Glutamatergic neuron (in vitro differentiated cells): ENCODE measurements at places on chromosomes 4 and X. TPM values are rescaled to one million over a fixed set of nuclear protein-coding genes. Genes with fewer than 3 reads are reported as not detected.

Gene MAP3K15
- 0.37 TPM for total RNA-seq

Gene PLS3
- 17.8 TPM for total RNA-seq

DNA sequence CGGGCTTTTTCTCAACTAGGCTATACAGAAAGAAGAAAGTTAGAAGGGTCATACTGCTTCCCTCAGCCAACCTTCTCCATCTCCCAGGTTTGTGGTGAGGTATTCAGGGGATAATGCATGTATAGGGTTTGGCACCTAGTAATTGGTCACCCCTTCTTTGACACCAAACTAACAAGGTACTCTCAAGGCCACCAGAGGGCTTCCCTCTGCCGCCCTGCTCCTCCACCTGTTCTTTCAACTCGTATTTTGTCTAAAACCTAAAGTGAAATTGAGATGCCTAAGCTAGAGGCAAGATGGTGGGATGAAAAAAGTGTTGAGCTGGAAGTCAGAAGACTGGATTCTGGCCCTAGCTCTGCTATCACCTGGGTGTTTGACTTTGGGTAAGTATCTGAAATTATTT lies 22.0 kb downstream of the CT47C1 start:
- no peaks in the 10 kb centered on the region for H3K4me1 ChIP-seq
- no peak for DNase-seq
- no peak overlapping the region for H3K27ac ChIP-seq
- H3K36me3 ChIP-seq, result no peaks in the 10 kb centered on the region

DNA sequence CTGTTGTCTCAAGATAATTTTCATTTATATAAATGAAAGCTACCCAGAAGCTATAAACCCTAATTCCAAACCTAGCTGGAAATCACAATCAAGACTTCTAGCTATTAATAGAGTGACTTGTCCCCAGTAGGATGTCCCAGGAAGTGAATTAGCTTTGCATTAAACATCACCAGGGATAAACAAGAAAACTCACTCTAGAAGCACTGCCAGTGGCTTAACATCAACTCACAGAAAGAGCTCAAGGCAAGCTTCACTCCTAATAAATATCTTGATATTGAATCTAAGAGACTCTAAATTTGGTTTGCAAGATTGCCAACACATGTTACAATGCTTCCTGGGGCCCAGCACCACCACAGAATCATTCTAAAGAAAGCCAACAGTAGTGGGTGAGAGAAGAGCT lies 468.7 kb upstream of the FAM241A start:
- no peaks in the 10 kb centered on the region for H3K27me3 ChIP-seq
- H3K36me3 ChIP-seq, result no peaks in the 10 kb centered on the region
- H3K4me3 ChIP-seq, result no peak overlapping the region
- no peaks in the 10 kb centered on the region for H3K4me1 ChIP-seq

DNA sequence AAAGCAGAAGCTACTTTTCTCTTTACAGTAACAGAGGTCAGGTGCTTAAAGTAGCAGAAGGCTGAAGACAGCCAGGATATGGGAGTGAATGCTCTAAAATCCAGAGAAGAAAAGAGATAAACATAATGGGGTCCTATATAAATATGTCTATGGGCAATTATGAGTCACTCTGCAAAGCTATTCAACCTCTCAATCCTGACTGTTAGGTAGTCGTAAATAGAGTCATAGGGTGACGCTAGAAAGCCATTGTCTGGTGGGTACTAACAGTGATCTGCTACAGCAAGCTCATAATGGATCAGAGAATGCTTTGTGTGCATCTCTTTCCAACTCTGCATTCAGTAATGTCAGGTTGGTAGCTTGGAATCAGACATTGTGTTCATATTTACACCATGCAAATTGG lies 53.5 kb upstream of the PDE5A start:
- DNase-seq, result no peak
- H3K4me3 ChIP-seq, result no peak overlapping the region
- no peaks in the 10 kb centered on the region for H3K36me3 ChIP-seq
- H3K27me3 ChIP-seq, result no peaks in the 10 kb centered on the region

DNA sequence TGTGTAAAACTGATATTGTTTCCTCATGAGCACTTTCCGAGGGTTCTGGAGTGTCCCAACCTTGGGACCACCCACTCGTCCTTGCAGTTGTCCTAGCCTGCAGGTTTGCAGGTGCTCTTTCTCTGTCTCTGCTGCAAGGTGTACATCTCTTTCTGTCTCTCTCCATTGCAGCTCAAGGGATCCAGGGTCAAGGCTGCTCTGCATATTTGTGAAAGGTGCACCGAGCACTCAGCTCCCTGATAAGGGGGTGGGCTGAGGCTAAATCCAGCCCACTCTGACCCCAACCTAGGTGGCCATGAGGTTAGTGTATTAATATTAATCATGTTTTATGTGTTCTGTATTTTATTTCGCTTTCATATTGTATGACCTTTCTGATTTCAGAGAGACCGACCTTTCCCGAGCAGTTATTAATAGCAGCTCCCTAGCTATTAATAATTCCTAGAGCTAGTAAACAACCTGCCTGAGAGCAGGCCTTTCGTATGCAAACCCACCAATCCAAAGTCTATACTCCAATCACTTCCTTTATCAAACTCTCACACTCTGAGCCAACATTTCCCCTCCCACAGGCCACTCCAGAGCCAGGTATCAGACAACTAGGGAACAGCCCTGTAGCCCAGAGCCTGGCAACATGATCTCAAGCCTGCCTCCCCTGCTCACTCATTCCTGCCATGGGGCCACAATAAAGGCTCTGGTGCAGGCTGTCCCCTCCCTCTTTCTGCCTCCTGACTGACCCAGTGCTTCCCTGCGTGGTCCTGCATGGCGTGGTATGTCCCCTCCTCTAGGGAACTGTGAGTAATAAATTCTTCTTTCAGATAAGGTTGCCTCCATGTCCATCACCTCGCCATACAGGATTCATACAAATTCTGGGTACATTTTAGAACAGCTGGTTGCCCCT lies 73.9 kb downstream of the SLC2A9 start:
- H3K27me3 ChIP-seq, result peaks cover 2% of the 10 kb centered on the region
- no peak overlapping the region for H3K4me3 ChIP-seq
- no peak overlapping the region for H3K27ac ChIP-seq

DNA sequence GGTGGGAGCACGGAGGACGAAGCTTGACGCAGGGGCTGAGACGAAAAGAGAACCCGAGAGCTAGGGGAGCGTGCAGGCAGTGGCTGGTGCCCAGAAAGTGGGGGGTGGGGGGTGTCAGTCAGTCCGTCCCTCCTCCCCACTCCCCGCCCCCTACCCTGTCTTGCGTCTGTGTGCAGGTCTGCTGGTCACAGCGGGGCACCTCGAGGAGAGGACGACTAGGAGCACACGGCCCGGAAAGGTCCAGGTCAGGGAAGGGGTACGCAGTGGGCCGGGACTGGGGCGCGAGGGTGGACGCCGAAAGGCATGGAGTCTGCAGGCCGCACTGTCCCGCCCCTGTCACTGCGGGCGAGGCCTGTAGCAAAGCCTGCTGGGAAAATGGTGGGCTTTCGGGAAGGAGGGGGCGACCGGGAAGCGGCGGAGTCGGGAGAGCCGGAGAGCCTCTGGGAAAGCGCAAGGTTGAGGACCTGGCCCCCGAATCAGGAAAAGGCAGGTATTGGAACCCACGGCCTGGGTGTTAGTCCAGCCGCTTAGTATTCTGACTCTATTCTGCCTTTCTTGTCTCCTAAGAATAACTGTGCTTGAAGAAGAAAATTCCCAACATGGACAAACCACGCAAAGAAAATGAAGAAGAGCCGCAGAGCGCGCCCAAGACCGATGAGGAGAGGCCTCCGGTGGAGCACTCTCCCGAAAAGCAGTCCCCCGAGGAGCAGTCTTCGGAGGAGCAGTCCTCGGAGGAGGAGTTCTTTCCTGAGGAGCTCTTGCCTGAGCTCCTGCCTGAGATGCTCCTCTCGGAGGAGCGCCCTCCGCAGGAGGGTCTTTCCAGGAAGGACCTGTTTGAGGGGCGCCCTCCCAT lies 769 bp downstream of the TCEAL1 start:
- H3K36me3 ChIP-seq, result no peaks in the 10 kb centered on the region
- peak; percentile 75 for DNase-seq
- H3K4me1 ChIP-seq, result peaks cover 4% of the 10 kb centered on the region
- H3K27me3 ChIP-seq, result peaks cover 6% of the 10 kb centered on the region
- H3K4me3 ChIP-seq, result peak overlapping the region; percentile 90

- no peaks in the 10 kb centered on the region for H3K27me3 ChIP-seq
- H3K4me3 ChIP-seq, result no peak overlapping the region
- H3K36me3 ChIP-seq, result no peaks in the 10 kb centered on the region
- no peaks in the 10 kb centered on the region for H3K4me1 ChIP-seq
Observed at GRCh38 chr4:181944527-181944926, 298.7 kb upstream of the TENM3 start.
